Nephron progenitor cell (in vitro differentiated cells): ENCODE measurements at places on chromosomes 1 and 21.
A peak's percentile ranks its signal among the peaks of the same experiment; 100 is the strongest.

DNA sequence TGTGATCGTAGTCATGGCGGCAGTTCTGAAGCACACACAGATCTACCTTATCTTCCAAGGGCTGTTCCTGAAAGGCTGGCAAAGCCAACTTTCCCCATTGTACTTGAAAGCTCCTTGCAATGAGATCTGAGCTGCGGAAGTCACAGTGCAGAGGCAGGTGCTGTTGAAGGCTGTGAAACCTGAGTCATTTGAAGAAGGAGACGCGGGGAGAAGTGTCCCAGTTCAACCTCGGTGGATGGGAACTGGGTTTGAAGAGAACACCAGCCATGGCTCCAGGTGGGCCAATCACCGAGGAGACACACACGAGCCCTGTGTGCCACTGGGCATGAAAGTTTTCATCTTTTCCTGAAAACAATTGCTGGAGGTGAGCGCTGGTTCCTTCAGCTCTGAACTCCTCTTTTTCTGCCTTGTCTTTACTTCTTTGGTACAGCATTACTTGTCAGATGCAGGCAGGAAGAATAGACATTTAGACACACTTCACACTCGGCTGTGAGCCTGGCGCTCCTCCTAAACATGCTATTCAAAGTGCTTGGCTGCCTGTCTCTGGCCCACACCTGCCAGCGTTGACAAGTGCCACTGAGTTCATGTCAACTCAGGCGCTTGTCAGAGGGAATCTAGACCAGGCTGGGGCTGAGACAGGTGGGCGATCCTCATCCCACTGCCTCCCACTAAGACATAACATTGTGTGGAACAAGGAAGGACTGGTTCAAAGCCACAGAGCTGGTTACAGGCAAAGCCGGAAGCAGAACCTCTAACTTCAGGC, 25.7 kb upstream of the PDE9A start:
- no peak for DNase-seq

GRCh38 chr1:29202584-29203340, 21.1 kb upstream of the SRSF4 start:
- DNase-seq, result peak; percentile 97

- DNase-seq, result no peak
Observed at GRCh38 chr1:26799479-26800142, 11.9 kb downstream of the PIGV start.

- DNase-seq, result no peak
Observed at GRCh38 chr21:37184784-37185593, 82.1 kb downstream of the VPS26C start.

- no peak for DNase-seq
Observed at GRCh38 chr21:46581780-46582307, 23.0 kb downstream of the S100B start.

- DNase-seq, result no peak
Observed at GRCh38 chr1:173400387-173400995, 76.6 kb upstream of the PRDX6 start.

DNA sequence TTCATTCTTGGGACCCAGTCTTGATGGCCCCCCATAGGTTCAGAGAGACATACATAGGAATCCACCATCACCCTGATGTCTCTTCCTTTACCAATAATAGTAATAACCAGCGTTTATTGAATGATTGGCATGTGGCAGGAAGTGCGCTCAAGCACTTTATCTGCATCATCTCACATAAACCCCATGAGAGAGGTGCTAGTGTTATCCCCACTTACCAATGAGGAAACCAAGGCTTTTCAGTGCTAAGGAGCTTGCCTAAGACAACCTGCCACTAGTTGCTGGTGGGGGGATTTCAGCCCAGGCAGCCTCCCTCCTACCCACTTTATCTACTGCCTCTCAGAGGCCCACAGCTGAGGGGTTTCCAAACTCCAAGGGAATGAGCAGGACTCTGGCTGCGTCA, 7.7 kb downstream of the LGR6 start:
- no peak for DNase-seq

DNA sequence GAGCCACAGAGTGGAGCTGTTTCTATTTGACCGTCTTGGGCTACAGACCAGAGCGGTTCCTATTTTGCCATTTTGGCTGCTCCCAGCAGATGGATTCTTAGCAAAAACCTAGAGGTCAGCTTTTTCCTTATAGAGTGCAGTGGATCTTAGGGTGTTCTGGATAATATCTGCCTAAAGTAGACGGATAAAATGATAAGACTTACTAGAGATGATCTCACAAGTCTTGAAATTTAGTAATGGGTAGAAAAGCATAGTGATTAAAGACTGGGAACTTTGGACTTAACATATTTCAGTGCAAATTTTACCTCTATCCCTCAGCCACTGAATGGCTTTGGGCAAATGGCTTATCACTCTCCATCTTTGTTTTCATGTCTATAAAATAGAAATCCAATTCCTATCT, 439.8 kb downstream of the ADGRL2 start:
- no peak for DNase-seq

GRCh38 chr1:51946300-51946699, 44.2 kb downstream of the RAB3B start:
- DNase-seq, result no peak

DNA sequence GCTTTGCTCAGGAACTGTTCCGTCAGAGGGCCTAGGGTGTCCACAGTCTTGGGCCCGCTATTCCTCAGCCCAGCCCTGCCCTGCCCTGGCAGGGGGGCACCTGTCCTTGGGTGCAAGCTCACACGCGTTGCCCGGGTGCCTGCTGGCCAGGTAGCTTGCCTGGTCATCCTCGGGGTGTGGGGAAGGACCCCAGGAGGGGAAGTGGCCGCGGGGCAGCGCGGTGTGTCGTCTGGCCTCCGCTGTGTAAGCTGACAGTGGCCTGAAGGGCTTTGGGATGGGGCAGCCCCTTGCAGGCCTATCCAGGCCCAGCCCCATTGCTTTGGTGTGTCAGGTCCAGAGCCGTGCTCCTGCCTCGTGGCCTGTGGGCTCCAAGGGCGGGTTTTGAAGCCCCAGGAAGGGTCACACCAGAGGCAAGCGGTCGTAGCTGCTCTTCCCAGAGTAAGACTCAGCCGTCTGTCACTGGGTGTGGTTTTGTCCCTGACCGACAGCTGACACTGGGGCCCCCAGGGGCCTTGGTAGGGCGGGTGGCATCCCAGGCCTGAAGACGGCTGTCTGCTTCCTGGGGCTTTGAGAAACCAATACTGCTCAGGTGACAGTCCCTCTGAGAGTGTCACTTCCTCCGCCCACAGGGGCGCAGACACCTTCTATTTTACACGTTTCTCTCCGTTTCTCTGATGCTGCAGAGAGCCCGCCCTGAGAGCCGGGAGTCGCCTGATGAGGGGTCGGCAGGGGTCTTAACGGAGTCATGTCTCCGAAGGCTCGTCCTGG, 72.1 kb downstream of the SKI start:
- DNase-seq, result no peak

DNA sequence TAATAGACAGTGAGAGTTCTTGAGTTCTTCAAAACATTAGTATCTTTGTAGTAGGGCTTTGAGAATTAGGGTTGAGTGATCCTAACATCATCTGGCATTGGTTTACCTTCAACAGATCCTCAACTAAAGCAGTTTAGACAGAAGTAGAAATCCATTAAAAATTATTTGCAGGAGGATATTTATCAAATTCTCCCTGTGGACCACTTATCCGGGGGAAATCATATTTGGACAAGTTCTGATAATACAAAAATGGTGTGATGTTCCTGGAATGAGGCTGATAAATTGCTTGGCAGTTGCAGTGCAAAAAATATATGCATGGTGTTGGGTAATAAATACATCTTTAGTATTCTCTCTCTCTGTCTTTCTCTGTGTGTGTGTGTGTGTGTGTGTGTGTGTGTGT, 115.1 kb upstream of the CHODL start:
- DNase-seq, result no peak

DNA sequence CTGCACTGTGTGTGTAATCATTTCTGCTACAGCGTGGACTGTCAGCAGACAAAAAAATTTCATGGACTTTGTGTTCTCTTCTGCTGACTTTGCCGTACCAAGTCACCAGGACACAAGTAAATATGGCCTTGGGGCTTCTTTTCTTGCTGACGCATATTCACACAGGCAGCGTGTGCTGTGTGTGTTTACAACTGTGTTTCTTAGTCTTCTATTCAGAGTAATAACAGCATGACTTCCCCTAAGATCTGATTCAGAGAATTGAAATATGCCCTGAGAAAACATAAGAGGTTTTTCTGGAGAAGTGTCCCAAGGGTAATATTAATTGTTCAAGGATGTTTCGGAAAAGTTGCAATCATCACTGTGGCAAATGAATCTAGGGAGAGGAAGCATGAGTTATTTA, 47.1 kb upstream of the DYNLT5 start:
- no peak for DNase-seq

DNA sequence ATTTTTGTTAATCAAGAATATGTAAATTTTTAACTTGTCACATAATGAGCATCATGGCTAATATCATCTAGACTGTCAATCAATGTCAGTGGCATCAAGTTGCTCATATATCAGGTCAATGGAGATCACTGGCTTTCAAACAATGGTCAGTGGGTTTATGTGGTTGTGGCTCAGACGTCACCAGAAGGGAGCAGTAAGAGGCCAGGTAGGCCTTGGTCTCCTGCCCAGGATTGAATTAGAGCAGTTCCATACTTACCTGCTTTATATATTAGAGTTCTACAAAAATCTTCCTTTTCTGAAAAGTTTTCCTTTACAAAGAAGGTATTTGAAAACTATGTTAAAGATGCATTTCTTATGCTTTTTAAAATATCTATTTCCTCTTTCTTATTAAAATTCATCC, 206.3 kb upstream of the B3GALT2 start:
- DNase-seq, result no peak

- DNase-seq, result no peak
Observed at GRCh38 chr1:165632491-165632890, 1.5 kb downstream of the MGST3 start.

- DNase-seq, result no peak
Observed at GRCh38 chr1:215358356-215358755, 208.7 kb upstream of the KCTD3 start.

DNA sequence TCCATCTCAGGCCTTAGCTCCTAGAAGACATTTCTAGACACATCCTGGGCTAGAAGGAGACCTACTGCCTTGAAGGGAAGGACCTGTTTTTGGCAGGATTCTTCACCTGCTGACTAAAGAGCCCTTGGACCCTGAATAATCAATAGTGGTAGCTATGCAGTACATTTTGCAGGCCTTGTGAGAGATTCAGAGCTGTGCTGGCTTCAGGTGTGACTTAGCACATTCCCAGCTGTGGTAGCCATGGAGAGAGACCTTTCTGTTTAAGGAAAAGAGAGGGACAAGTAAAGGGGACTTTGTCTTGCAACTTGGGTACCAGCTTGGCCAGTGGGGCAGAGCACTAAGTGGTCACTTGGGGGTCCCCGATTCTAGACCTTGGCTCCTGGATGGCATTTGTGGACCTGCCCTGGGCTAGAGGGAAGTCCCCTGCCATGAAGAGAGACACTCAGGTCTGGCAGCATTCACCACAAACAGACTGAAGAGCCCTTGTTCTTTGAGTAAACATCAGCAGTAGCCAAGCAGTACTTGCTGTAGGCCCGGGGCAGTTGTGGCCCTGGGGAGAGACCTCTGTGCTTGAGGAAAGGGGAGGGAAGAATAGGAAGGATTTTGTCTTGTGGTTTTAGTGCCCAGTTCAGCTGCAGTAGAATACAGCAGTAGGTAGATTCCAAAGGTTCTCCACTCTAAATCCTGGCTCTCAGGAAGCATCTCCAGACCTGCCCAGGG, 26.2 kb upstream of the CD1A start:
- DNase-seq, result no peak

DNA sequence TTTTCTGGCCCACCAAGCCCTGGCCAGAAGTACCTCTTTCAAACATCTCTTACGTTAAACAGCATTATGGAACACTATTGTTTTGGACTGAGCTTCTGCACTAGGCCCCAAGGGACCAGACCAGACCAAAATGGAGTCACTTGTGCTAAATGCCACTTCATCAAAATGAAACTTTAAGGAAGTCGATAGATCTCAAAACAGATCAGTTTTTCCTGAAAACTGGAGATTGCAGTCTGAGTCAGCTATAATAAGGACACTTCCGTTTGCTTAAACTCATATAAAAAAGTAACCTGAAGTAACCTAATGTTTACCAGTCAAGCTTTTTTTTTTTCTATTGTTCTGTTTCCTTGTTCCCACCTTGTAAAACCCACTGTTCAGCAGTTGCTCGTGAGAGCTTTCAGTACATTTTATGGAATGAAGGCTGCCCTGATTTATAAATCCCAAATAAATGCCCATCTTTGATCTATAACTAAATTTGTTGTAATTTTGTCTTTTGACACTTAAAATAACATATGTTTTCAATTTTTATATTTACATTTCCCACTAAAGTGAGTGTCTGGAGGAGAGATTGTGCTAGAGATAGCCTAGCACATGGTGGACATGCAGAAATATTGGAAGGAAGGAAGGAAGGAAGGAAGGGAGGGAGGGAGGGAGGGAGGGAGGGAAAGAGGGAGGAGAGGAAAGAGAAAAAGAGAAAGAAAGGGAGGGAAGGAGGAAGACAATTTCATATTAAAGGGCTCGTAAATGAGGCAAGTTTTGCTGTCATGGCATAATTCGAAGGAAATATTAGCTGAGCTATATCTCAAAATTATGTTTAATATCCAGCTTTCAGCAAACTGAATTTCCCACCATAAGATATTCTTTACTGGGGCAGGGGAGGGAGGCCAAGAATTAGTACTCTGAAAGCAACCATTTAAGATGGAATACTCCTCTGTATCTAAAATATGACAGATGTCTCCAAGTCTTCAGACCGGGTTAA, 77.0 kb upstream of the CXADR start:
- DNase-seq, result no peak

GRCh38 chr1:40507973-40508372, 594 bp upstream of the EXO5 start:
- DNase-seq, result no peak

DNA sequence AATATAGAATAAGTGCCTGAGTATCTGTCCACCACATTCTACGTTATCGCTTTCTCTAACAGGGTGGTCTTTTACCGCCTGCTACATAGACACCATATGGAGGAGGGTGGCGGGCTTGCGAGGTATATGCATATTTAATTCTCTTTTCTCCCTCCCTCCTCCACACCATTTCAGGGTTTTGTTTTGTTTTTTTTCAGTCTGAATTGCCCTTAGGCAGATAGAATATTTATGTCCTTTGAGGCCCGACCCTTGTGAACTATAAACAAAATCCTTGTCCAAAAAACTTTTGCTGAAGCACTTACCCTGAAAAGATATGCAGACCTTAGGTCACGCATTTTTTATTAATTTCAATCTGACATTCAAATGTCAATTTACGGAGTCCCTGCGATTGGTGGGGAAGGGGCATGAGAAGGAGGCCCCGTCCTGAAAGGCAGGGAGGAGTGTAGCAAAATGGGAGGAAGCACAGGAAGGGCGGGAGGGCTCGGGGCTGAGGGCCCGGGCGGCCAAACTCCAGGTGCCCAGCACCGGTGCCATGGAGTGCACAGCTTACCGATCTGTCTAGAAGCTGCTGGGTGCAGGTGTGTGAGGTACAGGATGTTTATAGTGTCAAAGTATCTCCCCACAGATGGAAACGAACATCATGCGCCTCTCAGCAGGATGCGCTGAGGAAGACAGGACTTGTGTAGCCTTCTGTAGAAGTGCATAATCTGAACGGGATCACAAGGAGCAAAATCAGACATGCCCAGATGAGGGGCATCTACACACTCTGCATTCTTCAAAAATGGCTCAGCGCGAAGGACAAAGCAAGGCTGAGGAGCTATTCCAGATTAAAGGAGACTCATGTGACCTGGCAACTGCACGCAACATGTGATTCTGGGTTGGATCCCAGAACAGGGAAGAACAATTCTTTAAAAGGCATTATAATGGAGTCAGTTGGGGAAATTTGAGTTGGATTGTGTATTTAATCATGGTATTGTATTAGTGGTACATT, 68.8 kb upstream of the LYST start:
- no peak for DNase-seq

- no peak for DNase-seq
Observed at GRCh38 chr1:15693371-15693770, 9.3 kb downstream of the PLEKHM2 start.
